ENCODE measurements at places on chromosomes 6 and 20. TPM values are rescaled to one million over a fixed set of nuclear protein-coding genes. Genes with fewer than 3 reads are reported as not detected.

DNA sequence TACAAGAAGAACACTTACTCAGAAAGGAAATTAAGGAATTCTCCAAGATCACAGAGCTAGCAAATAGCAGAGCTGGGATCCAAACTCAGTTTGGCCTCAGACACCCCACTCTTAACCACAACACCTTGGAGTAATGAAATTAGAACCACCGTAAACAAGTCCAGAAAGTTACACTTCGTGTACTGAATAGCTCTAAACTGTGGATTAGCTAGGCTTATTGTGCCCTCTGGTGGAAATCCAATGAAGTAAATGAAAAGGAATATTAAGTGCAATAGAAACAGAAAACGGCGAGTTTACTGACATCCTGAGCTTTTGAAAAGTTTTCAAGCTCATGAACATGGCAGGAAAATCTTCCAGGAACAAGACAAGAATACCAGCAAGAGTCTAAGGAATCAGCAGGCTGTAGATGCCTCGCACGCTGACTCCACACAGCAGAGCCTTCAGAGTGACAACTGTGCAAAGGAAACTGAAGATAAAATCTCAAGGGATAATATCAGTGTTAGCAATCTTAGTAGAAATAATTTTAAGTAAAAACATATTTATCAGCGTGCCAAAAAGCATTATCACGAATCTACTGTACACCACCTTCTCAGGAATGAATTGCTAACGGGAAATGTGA lies 34.6 kb downstream of the FBXO5 start:
- DNase-seq: no peak

GRCh38 chr6:168007592-168008338 lies 10.3 kb downstream of the KIF25 start:
- no peak for DNase-seq

DEF6 gene
- 6.3 TPM for total RNA-seq

EYS gene
- total RNA-seq: 0.44 TPM

SLC32A1 gene
- total RNA-seq: 1.3 TPM

ZNF165 gene
- total RNA-seq: 7.1 TPM
